ENCODE measurements at places on chromosomes 1 and 21.
A peak's percentile ranks its signal among the peaks of the same experiment; 100 is the strongest.

- DNase-seq = peak; percentile 6
These were observed 404 bp upstream of the SCMH1 start for GRCh38 chr1:41242342-41243078.

DNA sequence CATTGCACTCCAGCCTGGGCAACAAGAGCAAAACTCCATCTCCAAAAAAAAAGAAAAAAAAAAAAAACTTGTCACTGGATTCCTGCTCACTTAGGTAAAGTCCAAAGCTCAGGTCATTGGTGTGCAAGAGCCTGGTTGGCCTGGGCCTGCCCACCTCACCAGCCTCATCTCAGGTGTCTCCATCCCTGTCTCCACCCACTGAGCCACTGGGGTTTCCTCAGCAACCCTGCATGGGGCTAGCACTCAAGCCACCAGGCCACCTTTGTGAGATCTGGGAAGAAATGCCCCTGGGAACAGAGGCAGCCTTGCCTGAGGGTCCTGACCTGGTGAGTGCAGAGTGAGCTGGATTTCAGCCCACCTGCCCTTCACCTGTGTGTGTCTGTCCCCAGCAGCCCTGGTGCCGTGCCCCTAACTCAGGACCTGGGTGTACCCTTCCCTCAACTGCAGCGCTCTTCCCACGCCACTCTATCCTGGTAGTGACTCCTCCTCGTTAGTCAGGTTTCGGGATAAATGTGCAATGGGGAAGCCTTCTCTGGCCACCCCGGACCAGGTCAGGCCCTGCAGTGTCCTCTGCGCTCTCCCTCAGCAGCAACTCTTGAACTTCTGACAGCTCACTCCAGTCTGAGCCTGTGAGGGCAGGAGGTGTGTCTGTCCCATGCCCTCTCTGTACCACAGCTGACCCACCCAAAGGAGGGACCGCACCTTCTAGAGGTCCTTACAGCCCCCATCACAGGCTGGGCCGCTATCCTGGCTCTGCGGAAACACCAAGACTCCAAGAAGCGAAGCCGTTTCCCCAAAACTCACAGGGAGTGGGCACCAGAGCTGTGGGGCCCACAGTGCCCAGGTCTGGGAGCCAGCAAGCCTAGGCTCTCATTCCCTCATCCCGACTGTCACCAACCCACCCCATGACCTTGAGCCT lies 3.3 kb downstream of the PDZK1IP1 start:
- no peak for DNase-seq

DNA sequence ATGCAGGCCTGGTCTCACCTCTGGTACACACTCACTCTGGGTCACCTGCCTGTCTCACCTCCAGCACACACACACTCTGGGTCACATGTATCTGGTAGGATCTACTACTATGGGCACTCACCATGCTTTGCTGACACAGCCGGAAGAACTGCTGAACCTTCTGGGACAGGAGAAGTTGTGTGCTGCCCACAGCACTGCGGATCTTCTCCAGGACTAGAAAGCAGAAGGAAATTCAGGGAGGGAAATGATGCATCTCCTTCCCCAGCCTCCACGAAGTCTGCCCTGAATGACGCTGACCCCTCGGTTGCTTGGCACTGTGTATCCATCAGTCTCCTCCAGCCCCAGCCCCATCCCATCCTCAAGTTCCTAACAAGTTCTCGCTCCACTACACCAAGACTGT lies 7.9 kb upstream of the SMIM12 start:
- DNase-seq = no peak

GRCh38 chr1:208309771-208310170 lies 65.6 kb upstream of the PLXNA2 start:
- no peak for DNase-seq

DNA sequence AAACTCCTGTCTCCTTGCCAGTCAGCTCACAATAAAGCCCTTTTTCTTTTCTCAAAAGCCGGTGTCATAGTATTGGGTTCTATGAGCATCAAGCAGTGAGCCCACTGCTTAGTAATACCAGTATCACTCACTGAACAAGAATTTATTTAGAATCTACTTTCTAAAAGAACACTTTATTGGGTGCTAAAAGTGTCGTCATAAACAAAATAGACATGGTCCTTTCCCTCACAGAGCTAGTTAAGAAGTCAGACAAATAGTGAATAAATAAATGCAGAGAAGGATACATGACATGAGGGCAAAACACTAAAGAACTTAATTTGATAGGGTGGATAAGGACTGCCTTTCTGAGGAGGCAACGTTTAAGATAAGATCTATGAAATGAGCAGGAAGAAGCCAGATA lies 32.2 kb downstream of the EVI5 start:
- no peak for DNase-seq

GRCh38 chr1:115062542-115063004 lies 26.7 kb downstream of the TSPAN2 start:
- DNase-seq = peak; percentile 86

GRCh38 chr1:54345116-54345515 lies 61.1 kb downstream of the SSBP3 start:
- no peak for DNase-seq

DNA sequence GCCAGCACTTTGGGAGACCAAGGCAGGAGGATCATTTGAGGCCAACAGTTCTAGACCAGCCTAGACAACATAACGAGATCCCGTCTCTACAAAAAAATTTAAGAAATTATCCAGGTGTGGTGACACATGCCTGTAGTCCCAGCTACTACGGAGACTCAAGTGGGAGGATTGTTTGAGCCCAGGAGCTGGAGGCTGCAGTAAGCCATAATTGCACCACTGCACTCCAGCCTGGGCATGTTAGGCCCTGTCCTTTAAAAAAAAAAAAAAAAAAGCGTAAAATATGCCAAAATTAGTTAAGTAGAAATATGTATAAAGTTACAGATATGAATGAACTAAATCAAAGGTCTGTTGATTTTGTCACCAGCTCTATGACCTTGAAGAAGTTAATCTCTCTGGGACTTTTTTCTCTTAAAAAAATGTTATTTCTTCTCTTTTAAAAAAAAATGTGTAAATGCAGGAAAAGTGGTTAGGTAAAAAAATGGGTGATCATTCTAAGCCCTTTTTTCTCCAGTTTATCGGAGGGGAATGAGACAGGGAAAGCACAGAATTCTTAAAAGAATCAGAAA lies 7.0 kb downstream of the EGLN1 start:
- DNase-seq = no peak

GRCh38 chr1:180994262-180994661 lies 28.4 kb downstream of the STX6 start:
- no peak for DNase-seq

DNA sequence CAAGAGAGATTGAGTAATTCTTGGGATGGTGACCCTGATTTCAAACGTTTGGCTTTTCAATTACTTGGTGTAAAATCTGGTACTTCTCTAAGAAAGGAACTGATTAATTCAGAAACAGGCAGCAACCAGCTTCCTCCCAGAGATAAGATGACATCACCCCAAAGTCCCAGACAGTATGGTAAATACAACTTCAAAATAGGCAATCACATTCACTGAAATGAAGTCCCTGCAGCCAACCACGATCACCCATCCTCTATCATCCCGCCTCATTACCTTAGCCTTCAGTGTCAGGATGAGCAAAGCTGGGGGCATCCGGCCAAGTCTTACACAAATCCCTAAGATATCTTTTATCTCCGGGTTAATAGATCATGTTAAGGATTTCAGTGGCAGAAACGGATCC lies 26.4 kb upstream of the RUNX1 start:
- DNase-seq = no peak

DNA sequence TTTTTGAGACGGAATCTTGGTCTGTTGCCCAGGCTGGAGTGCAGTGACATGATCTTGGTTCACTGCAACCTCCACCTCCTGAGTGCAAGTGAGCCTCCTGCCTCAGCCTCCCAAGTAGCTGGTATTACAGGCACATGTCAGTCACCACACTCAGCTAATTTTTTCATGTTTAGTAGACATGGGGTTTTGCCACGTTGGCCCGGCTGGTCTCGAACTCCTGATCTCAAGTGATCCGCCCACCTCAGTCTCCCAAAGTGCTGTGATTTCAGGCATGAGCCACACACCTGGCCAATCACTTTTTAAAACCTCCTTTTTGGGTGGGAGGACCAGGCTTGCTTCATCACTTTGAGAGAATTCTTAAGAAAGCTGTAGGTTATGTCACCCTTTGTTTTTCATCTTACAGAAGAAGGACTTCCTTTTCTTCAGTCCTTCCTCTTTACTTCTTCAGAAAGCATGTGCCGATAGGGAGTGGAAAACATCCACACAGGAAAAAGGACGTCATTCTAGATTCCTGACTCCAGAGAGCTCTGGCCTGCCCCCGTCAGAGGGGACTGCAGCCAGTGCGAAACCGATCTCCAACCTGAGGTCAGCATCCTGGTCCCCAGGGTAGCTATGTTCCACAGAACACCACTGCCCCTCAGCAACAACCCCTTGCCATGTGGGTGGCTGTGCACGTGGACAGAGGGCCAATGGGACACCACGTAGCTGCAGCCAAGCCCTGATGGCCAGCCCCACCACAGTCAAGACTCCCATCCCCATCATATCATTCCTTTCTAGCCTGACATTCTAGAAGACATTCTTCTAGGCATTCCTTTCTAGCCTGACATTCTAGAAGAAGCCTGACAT lies 21.9 kb downstream of the NCF2 start:
- no peak for DNase-seq

GRCh38 chr1:44735992-44736391 lies 3.6 kb upstream of the KIF2C start:
- no peak for DNase-seq

DNA sequence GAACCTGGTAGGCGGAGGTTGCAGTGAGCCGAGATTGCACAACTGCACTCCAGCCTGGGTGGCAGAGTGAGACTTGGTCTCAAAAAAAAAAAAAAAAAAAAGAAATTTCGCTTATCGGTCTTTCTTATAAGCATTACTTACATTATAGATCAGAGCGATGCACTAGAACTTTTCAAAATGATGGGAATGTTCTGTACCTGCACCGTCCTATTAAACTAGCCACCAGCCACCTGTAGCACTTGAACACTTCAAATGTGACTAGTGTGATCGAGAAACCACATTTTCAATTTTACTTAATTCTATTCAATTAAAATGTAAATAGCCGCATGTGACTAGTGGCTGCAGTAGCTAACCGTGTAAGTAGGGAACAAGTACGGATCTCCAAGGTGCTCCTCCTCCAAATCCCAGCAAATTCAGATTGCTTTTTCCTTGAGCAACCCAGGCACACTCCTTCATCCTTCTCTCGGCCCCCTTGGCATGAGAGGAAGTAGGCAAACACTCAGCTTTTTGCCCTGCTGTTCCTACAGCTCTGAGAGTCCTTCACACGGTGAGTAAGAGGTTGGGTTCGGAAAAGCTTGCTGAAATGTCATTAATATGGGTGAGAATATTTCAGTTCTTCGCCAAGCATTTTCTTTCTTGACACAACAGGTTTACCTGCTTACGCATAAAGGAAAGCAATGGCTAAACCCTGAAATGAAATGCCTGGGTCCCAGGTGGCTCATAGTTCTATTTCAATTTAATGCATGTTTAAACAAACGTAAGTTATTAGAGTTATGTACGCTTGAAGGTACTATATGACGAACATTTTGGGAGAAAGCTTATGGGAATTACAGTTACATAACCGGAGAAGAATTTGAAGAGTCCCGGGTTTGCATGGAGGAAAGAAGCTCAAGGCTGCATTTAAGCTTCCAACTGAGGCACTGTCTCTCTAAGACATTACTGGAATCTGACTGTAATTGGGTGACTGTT lies 69.5 kb upstream of the HUNK start:
- no peak for DNase-seq

DNA sequence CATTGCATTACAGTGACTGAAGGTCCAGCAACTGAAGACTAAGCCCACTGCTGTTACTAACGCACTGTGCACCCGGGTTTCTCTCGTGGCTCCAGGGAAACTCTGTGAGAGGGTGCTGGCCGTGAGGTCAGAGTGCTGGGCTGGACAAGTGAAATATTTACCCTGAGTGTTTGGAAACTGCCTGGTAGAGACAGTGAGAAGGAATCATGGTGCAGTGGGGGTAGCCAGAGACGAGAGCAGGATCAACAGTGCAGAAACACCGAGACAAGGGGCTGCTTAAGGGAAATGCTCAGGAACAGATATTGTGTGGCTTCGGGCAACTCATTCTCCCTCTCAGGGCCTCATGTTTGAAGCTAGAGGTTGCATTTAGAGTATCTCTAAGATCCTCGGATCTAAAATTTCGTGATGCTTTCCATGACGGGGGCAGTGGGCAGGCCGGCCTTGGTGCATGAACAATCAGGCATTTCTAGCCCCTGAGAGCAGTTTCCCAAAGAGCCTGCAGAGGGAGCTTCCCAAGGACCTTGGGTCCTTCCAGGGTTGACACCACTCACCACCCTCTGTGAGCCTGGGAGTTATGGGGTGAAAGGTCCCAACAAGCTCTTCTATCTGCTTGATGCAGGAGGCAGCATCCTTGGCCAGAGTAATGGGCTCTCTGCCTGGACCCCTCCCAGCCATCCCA lies 9.7 kb downstream of the CD2 start:
- DNase-seq = no peak

GRCh38 chr1:16009030-16009460 lies 5.0 kb downstream of the SRARP start:
- peak; percentile 65 for DNase-seq

GRCh38 chr1:39635205-39635870 lies 4.1 kb downstream of the HEYL start:
- DNase-seq = no peak

- no peak for DNase-seq
These were observed 660 bp upstream of the PDE4B start for GRCh38 chr1:65791801-65792668.

GRCh38 chr1:14443164-14443787 lies 155.2 kb upstream of the KAZN start:
- no peak for DNase-seq

- DNase-seq = no peak
These were observed 29.1 kb downstream of the NGF start for GRCh38 chr1:115308969-115309368.

DNA sequence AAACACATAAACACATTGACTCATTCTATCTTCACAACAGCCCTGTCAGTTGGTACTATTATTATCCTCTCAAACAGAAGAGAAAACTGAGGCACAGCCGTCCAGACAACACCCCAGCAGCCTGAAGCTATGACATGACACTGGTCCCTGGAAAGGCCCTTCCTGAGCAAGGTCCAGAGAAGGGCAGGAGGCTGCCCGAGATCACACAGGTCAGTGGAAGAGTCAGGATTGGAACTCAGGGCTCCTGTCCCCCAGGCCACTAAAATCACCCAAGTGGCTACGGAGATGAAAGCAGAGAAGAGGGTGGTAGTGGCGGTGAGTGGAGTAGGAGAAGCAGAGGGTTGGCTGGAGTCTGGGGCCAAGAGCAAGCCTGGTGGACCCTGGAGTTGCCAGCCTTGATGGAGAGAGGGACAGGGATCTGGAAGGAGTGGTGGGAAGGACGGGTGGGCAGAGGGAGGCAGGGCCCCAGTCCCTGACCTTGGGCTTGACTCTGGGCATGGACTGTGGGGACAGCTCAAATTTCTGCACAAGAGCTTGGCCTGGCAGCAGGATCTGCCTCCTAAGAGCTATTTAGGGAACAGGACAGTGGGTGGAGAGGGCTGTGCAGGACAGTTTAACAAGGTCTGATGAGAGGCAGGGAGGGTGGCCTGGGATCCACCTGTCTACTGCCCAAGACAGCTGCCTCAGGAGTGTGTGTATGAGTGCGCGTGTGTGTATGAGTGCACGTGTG lies 15.8 kb downstream of the MYOM3 start:
- DNase-seq = no peak

GRCh38 chr21:38376693-38377092 lies 119.9 kb downstream of the KCNJ15 start:
- no peak for DNase-seq

- no peak for DNase-seq
These were observed 130.6 kb downstream of the IGSF21 start for GRCh38 chr1:18238190-18238589.

GRCh38 chr1:64136752-64137411 lies 66.5 kb upstream of the UBE2U start:
- peak; percentile 55 for DNase-seq

Data from activated T-cell treated with anti-CD3 and anti-CD28 coated beads for 1 hour (primary cell).